EH (cell line): ENCODE measurements at places on chromosomes 6 and 20.

DNA sequence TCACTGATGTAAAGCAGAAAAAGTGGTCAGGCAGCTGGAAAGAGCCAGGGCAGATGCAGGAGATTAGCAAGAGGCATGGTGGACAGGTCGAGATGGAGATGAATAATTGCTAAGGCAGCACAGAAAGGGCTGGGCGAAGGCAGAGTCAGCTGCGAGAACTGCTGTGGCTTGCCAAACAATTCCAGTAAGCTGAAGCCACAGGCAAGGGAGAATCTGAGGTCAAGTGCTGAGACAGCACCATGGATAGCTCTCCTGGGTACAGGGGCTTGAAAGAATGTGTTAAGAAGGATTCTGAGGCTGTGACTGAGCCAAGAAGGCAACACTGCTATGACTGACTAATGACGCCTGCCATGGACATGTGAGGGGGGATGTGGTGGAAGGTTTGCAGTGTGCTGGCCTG is 220.8 kb upstream of the FOXA2 start:
- DNase-seq = peak; percentile 92

DNA sequence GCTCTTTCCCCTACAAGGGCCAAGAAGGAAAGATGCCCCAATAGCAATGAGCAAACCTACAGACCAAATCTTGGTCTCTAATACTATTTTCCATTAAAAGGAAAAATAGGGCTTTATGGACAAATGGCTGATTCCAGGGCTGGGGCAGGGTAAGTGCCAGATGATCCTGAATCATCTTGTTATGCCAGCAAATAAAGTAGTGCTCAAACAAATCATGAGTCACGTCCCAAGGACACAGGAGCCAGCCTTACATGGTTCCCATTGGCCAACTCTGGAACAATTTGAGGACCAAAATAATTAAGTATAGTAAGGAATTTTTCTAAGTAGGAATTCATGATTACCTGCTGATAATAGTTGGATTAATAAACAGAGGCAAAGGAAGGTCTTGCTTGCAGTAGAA is 53.2 kb upstream of the NKX2-4 start:
- DNase-seq = peak; percentile 11

- peak; percentile 29 for DNase-seq
Observed at GRCh38 chr20:41276317-41276751, 41.2 kb downstream of the ZHX3 start.

DNA sequence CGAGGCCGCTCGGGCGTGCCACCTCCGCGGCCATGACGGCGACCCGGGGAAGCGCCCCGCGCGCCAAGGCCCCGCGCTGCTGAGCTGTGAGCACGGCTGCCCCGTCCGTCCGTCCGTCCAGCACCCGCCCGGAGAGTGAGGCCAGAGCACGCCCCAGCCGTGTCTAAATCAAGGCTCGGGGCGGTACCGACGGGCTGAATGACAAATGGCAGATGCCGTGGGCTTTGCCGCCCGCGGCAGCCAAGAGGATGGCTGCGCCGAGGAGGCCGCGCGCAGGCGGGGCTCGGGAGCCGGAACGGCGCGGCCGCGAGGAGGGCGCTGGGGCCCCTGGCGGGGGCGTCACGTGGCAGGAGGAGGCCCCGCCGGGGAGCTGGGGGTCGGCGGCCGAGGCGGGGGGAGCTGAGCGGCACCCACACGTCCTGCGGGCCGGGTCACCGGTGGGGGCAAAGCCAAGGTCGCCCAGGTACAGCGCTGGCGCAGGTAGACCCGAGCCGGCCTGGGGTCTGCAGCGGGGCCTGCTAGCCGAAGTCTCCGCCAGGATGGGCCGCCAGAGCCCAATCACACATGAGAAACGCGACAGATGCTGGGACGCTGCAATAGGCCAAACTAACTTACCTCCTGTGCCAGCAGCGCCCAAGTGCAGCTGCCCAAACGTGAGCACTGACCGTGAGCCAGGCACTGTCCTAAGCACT is at the start of gene PLAGL1:
Gene PLAGL1, minus strand, starts transcription at position 140 of the 692 bp plus-strand sequence. CDS start 60,123 bp downstream, outside the sequence.
- peak; percentile 81 for DNase-seq

DNA sequence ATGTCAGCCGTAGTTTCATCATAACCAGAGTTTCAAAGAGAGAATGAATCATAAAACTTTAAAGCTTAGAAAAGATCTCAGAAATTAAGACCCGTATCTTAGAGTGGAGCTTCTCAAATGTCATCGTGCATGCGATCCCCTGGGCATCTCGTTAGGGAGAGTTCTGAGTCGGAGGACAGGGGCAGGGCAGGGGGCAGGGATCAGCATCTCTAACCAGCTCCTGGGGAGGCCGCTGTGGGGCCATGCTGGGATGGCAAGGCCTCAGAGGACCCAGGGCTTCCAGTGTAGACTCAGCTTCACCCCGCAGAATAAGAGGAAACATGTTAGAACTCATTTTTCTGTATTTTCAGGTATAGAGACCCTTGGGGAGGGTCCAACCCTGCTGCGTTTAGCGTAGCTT is 72.0 kb upstream of the AFDN start:
- DNase-seq = no peak

DNA sequence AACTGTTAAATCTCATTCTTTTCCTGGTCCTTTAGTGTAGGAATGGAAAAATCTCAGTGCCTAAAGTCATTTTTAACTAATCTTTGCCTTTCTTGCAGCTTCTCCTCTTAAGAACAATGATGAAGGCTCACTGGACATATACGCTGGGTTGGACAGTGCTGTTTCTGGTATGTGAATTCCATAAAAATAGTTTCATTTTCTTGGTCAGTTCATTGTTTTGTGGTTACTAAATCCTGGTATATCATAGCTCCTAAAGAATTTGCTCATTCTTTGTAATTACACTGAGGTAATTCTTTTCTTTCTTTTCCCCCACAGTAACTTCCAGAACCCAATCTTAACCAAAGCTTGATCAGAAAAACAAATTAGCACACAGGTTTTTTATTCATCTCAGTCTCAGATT is 23.4 kb downstream of the CASP8AP2 start:
- DNase-seq = peak; percentile 77

DNA sequence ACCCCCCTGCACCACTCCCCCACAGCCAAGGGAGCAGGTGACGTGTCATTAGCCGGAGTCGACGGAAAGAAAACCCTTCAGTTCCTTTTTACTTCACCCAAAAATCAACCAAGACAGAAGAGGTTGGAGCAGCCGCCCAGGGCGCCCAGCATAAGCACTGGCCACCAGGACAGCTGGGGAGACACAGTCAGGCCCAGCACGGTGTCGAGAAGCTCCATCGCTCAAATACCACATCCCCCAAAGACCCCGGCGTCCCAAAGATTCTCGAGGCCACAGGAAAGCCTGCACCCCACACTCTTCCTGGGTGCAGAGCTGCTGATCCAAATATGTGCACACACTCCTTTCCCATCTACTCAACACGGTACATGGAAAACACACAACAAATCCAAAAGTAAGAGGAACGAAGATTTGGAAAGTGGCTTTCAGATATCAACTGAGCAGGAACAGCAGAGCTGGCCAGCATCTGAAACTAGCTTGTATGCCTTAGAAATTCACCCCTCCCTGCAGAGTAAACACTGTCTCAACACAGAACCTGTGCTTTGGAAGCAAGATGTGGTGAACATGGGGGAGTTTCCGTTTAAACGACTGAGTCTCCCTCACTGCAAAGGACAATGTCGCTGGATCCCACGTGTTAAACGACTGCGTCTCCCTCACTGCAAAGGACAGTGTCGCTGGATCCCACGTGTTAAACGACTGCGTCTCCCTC is 54.6 kb downstream of the DLL1 start:
- no peak for DNase-seq

DNA sequence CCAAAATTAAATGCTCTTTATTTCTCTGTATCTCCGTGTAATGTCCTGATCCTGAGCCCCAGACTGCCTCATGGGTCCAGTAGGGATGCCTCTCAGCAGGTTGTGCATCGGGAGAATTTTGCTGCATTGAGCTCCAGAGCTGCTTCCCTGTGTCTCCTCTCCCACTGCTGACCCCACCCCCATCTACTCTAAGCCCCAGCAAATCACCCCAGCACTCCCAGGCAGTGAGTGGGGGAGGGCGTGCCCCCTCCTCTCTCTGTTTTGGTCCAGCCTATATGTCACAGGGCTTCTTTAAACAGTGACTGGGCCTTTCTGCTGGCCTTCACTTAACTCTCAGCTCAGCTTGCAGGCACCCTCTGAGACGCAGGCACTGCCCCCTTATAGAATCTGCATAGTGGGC is 228.8 kb upstream of the QKI start:
- DNase-seq = no peak

- peak; percentile 36 for DNase-seq
Observed at GRCh38 chr6:75091467-75092190, 114.2 kb downstream of the COL12A1 start.

- peak; percentile 99 for DNase-seq
Observed at GRCh38 chr6:169190144-169190584, 63.5 kb downstream of the THBS2 start.

DNA sequence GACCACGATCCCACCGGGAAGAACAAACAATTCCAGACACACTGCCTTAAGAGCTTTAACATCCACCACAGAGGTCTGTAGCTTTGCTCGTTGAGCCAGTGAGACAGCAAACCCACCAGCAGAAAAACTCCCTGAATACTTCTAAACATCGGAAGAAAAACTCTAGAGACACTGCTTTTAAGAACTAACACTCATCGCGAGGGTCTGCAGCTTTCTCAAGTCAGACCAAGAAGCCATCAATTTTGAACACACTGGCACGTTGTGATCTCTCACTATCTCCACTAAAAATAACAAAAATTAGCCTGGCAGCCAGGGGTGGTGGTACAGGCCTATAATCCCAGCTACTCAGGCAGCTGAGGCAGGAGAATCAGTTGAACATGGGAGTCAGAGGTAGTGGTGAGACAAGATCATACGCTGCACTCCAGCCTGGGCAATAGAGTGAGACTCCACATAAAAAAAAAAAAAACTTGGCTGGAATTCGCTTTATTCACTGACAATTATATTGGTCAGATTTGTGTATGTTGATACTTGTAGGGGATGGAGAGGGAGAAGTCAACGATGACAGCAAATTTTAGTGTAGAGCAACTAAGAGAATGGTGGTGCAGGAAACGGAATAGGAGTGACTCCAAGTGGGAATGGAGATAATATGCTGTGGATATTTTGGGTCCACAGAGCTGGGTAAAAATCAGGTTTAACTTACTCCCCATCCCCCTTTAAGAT is 860 bp upstream of the TMEM14C start:
- DNase-seq = no peak

DNA sequence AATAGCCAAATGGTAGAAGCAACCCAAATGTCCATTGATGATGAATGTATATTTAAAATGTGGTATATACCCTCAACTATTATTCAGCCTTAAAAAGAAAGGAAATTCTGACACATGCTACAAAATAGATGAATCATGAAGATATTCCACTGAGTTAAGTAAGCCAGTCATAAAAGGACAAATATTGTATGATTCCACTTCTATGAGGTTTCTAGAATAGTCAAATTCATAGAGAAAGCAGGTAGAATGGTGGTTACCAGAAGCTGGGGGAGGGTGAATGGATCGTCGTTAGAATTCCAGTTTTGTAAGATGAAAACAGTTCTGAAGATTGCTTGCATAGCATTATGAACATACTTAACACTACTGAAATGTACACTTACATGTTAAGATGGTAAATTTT is 214.3 kb upstream of the MYLIP start:
- no peak for DNase-seq

DNA sequence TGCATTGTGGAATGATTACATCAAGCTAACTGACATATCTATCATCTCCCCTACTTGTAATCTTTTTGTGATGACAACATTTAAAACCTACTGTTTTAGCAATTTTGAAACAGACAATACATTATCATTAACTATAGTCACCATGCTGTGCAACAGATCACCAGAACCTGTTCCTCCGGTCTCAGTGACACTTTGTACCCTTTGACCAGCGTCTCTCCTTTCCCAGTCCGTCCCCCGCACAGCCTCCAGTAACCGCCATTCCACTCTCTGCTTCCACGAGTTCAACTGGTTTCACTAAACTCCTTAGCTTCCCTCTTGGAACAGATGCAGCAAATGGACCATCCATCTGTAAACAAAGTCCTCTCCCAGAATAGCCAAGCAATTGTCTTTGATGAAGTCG is 21.8 kb downstream of the LRP11 start:
- DNase-seq = no peak

- DNase-seq = no peak
Observed at GRCh38 chr20:58899512-58899911, 47.0 kb downstream of the GNAS start.

DNA sequence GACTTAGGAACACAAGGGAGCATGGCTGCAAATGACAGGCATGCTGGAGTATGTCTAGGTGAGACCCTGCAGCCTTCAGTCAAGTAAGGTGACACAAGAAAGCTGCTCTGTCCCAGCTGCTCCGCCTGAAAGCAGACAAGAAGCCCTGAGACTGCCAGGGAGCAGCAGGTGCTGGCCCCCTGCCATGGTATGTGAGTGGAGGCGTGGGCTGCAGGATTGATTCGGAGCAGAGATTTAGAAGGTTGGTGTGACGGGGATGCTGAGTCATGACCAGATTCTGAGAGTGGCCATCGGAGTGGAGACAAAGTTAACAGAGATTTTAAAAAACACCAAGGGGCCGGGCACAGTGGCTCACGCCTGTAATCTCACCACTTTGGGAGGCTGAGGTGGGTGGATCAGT is 17.8 kb downstream of the LRP11 start:
- DNase-seq = peak; percentile 92

DNA sequence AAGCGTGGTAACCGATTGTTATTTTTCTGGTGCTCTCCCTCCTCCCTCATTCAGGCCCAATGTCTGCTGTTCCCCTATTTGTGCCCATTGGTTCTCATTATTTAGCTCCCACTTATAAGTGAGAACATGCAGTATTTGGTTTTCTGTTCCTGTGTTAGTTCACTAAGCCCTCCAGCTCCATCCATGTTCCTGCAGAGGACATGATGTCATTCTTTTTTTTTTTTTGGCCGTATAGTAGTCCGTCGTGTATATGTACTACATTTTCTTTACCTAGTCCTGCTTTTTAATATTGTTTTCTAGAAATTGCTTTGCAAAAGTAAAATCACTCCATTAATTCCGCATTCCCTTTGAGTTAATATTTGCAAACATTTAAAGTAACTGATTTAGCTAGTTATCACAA is 23.1 kb downstream of the ZNF451 start:
- DNase-seq = no peak

GRCh38 chr20:41513829-41514228 is 104.3 kb downstream of the CHD6 start:
- no peak for DNase-seq

GRCh38 chr6:62150048-62150663 is 135.9 kb downstream of the KHDRBS2 start:
- peak; percentile 6 for DNase-seq

- no peak for DNase-seq
Observed at GRCh38 chr20:60096166-60096565, 137.9 kb downstream of the CDH26 start.

DNA sequence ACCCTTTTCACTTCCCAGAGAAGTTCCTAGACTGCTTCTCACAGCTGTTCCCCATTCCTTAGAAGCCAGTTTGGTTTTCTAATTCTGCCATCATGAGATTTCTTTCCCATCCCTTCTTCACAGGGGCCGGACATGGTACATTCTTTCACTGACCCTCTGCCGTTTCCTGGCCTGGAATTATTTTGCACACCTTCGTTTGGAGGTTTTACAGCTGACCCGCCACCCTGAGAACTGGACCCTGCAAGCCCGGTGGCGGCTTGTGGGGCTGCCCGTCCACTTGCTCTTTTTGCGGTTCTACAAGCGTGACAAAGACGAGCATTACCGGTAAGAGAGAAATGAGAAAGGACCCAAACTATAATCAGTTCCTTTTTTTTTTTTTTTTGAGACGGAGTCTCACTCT is 4.2 kb downstream of the C6orf136 start:
- no peak for DNase-seq
